Esophagus muscularis mucosa (tissue), 4 donors: ENCODE measurements at places on chromosomes 5 and 9. TPM values are rescaled to one million over a fixed set of nuclear protein-coding genes. Genes with fewer than 3 reads are reported as not detected.

- DNase-seq = peak; percentile 93
Observed at GRCh38 chr9:2016408-2017330, 1.5 kb downstream of the SMARCA2 start.

GRCh38 chr9:126390923-126391322 lies 64.3 kb downstream of the MVB12B start:
- DNase-seq = no peak

- no peak for DNase-seq
Observed at GRCh38 chr5:100232736-100233135, 302.4 kb upstream of the FAM174A start.

GRCh38 chr5:124932791-124933600 lies 186.6 kb upstream of the ZNF608 start:
- DNase-seq = no peak

DNA sequence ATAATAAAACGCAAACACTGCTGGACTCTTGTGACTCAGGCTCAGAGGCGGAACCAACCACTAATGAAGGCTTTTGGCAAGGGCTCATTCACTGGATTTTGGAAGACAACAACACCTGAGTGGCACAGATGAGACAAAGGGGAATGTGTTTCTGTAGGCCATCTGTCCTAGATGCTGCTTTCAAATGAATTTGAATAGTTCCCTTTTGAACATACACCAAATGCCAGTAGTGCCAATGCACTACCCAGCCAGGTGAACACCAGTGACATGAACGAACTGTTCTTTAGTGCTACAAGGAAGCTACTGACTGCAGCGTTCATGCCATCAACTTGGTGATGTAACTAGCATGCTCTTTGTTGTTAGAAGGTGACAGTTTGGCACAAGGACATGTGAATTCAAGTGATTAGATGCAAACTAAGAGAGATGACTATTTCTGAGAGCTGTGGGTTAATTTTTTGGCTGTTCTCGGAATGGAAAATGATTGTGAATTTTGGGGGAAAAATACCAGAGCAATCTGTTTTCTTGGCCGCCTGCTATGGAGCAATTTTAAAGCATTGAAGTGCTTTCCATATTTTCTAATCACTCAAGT lies 173.7 kb downstream of the SLC24A2 start:
- peak; percentile 66 for DNase-seq

DNA sequence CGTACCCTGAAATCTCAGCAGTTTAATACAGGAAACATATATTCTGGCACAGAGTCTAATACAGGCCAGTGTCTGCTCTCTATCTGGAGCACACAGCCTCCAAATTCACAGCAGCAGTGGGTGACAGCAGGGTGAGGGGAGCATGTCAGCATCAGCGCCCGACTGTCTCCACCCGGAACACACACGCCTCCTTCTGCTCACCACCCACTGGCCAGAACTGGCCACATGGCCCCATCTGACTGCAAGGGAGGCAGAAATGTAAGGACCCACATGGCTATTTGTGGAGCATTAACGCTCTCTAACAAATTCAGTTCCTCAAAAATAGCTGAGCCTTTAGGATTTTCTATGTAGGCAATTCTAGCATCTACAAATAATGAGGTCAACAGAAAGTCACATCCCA lies 24.6 kb downstream of the UBE2QL1 start:
- DNase-seq = no peak

DNA sequence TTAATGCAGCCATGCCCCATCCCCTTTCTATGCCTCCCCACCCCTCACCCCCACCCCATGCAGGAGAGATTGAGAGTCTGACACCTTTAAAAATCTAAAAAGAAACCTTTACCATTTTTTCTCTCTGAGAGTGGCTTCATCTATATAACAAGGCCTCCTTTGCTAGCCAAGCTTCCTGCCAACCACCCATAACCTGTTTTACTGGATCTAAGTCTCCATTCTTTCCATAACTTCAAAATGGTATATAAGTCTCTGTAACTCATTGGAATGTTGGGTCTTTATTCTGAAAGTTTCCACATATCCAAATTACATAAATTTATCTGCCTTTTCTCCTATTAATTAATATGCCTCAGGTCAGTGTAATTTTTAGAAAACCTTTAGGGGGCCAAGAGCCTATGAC lies 1174.0 kb downstream of the MAT2B start:
- no peak for DNase-seq

DNA sequence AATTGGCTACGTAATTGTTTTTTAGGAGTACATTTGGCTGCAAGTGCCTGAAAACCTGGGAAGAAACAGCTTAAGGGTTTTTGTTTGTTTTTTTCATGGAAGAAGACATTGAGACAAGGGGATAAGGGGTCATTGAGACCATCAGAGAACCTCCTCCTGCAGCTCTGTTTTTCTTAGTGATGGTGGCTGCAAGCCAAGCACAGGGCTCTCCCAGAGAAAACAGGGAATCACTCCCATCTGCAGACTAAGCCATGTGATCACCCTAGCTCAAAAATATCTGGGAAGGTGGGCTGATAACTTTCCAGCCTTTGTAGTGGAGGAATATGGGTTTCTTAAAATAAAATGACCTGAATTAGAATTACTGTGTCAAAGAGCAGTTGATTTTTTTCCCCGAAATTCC lies 25.1 kb downstream of the PALM2AKAP2 start:
- no peak for DNase-seq

GRCh38 chr9:34125681-34126206 lies 754 bp downstream of the DCAF12 start:
- no peak for DNase-seq

DNA sequence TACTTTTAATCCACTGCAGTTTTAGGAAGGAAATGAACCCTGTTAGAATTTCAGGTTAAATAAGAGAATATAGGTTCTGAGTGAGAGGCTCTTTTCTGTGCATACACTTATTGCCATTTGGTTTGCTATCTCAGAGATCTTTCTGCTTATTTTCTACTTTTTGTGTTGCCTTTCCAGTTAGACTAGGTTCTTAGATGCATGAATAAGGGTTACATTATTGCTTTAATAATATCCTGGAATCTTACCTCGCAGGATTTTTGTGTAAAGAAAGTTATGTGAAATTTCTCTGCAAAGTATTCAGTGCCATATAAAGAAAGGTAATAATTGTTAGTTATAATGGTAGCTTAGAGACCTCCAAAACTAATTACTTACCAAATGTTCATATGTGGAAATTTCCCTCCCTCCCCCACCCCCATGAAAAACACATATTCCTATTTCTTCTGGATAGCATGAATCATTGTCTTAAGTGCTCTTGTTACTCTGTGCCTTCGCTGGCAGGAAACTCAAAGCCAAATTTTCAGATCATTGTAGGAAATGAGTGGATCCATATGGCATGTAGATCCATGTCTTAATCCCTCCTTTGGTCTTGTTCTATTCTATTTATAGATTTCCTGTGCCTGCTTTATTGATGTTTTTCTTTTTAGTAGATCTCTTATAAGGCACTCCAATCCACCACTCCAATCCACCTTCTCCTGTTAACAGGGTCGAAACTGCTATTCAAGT lies 2.7 kb upstream of the APBA1 start:
- DNase-seq = no peak

DNA sequence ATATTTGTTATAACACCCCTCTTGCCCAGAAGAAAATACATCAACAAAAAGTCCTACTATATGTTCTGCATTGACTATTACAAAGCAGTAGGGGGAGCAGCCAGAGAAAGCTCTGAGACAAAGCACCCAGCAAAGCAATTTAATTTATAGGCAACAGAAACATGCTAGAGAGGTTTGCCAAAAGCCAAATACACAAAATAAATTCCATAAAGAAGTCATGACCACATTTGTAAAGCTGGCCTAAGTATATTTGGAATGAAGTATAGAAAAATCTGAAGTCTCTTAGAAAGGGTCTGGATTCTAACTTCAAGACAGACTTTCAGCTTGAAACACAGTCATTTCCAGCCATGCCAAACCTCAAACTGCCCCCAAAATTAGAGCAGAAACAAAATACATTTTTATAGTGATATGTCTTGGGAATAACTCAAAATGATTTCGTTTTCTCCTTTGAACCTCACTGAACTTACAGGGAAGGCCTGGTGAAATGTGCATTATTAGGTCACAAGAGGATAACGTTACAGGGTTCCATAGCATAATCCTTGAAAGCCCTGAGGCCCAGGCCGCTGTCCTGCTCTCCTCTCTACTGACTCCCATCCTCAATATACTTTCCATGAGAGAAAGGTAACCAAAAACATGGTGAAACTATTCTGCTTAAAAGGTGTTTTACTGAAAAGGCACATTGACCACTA lies 451.8 kb downstream of the RAB3C start:
- DNase-seq = no peak

DNA sequence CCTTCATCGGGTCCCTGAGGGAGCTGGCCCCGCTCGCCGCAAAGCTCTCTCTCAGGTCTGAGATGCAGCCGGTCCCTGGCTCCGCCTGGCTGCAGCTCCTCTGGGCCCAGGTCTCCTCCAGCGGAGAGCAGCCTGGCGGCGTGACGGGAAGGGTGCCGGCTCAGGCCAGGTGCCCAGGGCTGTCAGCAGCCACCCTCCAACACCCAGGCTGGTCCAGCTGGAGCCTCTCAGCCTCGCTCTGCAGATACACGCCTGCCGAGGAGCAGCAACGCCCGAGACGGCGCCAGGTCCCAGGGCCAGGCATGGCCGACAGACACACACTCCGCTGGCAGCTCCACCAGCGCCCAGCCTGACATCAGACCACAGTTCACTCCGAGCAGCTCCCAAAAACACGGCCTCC lies 25.6 kb downstream of the FAM163B start:
- DNase-seq = no peak

DNA sequence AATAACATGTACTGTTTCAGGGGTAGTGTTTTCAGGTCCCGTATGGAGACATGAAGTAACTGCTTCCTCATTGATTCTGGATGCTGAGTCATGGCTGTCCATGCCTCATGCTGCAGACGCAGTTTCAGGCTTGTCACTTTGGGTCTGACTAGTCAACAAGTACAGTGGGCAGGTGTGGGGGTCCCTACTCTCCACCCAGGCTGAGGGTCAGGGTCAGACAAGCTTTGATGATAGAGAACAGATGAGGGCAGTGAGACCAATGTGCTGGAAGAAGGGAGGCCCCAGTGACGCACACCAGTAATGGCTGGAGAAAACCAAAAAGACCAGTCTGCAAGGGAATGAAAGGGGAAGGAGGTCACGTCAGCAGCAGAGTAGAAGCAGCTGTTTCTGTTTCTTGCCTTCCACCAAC lies 80.0 kb upstream of the NFIL3 start:
- DNase-seq = peak; percentile 80

DNA sequence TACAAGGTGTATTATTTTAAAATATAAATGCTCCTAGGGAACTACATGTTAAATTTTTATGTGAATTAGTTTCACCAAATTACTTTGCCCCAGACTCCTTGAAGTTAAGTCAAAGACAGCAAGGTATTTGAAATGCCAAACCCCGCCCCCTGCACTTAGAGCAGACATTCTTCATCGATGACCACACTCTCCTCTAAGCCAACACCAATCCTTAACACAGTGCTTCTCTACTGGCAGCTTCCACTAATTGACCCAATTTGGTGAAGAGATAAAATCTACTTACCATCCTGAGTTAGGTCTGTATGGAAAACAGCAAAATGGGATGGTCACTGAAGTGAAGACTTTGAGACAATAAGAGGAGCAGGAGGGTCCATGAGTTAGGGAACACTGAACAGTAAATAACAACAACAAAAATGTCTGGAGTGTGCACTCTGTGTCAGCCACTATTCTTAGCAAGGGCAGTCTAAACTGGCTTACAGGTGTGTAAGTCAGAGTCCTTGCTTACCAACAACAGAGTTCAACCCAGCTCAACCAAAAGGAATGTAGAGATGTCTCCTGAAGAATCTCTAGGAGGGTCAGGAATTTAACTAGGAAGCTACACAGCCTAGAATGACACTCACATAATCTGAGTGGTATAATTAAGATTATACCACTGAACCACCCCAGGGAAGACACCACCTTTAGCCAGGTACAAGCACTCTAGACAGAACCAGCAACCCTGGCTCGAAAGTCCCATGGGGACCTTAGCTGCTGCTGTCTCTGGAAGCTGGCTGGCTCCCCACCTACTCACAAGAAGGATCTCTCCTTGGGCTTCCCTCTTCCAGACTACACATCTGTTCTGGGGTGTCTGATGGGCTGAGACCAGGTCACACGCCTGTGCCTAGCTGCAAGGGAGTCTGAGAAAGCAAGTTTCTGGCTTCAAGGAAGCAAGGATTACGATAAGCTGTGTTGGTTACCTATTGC lies 8.8 kb upstream of the UBE2QL1 start:
- no peak for DNase-seq

- DNase-seq = no peak
Observed at GRCh38 chr9:133505901-133506652, 18.7 kb downstream of the MYMK start.

GRCh38 chr9:109278216-109278615 lies 42.6 kb downstream of the EPB41L4B start:
- DNase-seq = no peak

- DNase-seq = no peak
Observed at GRCh38 chr9:23492126-23493002, 333.7 kb downstream of the ELAVL2 start.

DNA sequence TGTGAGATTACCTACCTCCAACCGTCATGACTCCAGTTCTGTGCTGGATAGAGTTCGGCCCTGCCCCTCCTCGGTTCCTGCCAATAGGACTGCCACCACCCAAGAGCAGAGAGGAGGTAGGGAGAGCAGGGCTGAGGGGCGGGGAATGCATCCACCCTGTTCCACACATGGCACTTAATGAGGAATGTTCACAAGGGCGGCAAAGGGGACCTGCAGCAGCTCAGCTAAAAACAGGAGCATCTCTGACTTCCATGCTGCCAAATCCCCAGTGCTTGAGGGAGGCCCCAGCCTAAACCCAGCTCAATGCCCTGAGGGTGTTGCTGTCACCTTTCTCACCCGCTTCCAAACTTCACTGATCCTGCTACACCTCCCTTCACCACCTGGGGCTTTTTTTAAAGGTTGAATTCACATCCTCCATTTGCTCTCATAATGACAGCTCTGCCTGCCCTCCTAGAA lies 7.8 kb upstream of the DELE1 start:
- DNase-seq = no peak

The CHMP5 gene
- total RNA-seq = 48.0 TPM

The STKLD1 gene
- 0.26 TPM for total RNA-seq

The EIF4E1B gene
- not detected for total RNA-seq

The HTR4 gene
- total RNA-seq = 0.42 TPM

The CYLC2 gene
- total RNA-seq = not detected

The SH3GL2 gene
- total RNA-seq = 6.7 TPM

The N4BP3 gene
- total RNA-seq = 2.5 TPM

The PCDHGA5 gene
- 5.2 TPM for total RNA-seq

The PRRT1B gene
- not detected for total RNA-seq

The PAPPA gene
- total RNA-seq = 5.0 TPM

The MAP1B gene
- 963 TPM for total RNA-seq

The CTXN3 gene
- not detected for total RNA-seq

The FST gene
- 16.4 TPM for total RNA-seq

The INSL4 gene
- total RNA-seq = not detected
